ENCODE measurements at places on chromosomes 6 and 20. TPM values are rescaled to one million over a fixed set of nuclear protein-coding genes. Genes with fewer than 3 reads are reported as not detected.

IYD gene
- not detected for total RNA-seq

PHACTR3 gene
- not detected for total RNA-seq

CAP2 gene
- total RNA-seq = 2.7 TPM

DLGAP4 gene
- total RNA-seq = 19.5 TPM

PNLDC1 gene
- not detected for total RNA-seq

BMP7 gene
- total RNA-seq = not detected

EMILIN3 gene
- 0.30 TPM for total RNA-seq

All from bronchus fibroblast of lung (primary cell).